ENCODE measurements at places on chromosomes 6 and 20. TPM values are rescaled to one million over a fixed set of nuclear protein-coding genes. Genes with fewer than 3 reads are reported as not detected.

Gene BACH2
- total RNA-seq, result 6.5 TPM

Gene CRISP2
- 739 TPM for total RNA-seq

Gene SLC35B2
- 42.4 TPM for total RNA-seq

Gene TMC2
- 0.63 TPM for total RNA-seq

Gene PERP
- total RNA-seq, result 7.0 TPM

Gene GGTLC1
- total RNA-seq, result 6.9 TPM

Gene SLC2A10
- total RNA-seq, result 12.2 TPM

Gene MYBL2
- 27.7 TPM for total RNA-seq

Gene KIF25
- total RNA-seq, result 1.6 TPM

Gene GLP1R
- 0.31 TPM for total RNA-seq

Gene PRL
- not detected for total RNA-seq

Gene TRIM40
- total RNA-seq, result 0.19 TPM

DNA sequence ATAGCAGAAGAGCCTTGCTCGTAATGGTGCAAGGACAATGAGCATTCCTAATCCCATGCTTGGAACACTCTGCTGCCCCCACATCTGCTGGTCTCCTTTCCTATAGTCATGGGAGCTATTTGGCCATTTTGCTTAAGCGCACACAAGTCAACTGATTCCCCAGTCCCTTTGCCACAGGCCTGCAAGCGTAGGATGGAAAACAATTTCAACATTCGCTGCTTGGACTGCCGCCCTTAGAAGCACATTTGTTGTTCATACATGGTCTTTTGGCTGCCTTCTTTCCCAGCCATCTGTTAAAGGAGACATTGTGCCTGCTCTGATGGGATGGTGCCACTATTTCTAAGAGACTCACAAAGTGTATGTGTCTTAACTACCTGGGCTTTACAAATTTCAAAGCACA, 96.9 kb downstream of the RFX6 start:
- no peaks in the 10 kb centered on the region for H3K4me1 ChIP-seq
- H3K27ac ChIP-seq, result no peak overlapping the region
- no peak overlapping the region for H3K4me3 ChIP-seq

DNA sequence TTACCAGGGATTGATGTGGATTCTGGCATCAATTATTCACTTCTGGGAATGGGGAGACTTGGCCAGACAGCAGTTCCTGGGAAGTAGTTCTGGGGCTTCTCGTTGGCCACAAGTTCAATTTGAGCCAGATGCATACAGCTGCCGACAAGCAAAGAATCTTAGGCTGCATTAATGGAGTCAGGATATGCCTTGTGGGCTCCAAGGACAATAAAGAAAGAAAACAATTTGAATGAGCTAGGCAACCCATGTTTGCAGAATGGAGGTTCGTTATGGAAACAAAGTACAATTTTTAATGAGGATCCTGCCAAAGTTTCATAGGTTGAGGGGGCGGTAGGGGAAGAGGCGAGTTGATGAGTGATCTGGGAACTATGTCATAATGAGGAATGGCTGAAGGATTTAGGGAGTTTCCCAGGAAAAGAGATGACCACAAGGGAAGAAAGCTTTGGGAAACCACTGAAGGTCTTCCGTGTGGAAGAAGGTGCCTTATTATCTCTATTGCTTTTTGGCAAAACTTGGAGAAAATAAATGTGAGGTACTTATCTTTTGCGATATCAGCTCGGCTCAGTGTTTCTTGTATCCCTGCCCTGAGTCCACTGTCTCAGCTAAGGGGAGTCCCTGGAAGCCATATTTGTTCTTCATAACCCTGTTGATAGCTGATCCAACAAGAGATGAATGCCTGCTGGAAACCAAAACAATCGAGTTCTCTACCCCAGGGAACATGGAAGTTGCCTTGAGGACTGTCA, 181.0 kb upstream of the ZNF217 start:
- H3K4me3 ChIP-seq, result no peak overlapping the region
- H3K27ac ChIP-seq, result no peak overlapping the region
- DNase-seq, result no peak
- no peaks in the 10 kb centered on the region for H3K4me1 ChIP-seq
- H3K36me3 ChIP-seq, result no peaks in the 10 kb centered on the region
- no peaks in the 10 kb centered on the region for H3K27me3 ChIP-seq

GRCh38 chr6:124294574-124295200, 491.0 kb downstream of the NKAIN2 start:
- H3K36me3 ChIP-seq, result no peaks in the 10 kb centered on the region
- DNase-seq, result no peak
- no peak overlapping the region for H3K27ac ChIP-seq
- no peak overlapping the region for H3K4me3 ChIP-seq
- no peaks in the 10 kb centered on the region for H3K4me1 ChIP-seq

DNA sequence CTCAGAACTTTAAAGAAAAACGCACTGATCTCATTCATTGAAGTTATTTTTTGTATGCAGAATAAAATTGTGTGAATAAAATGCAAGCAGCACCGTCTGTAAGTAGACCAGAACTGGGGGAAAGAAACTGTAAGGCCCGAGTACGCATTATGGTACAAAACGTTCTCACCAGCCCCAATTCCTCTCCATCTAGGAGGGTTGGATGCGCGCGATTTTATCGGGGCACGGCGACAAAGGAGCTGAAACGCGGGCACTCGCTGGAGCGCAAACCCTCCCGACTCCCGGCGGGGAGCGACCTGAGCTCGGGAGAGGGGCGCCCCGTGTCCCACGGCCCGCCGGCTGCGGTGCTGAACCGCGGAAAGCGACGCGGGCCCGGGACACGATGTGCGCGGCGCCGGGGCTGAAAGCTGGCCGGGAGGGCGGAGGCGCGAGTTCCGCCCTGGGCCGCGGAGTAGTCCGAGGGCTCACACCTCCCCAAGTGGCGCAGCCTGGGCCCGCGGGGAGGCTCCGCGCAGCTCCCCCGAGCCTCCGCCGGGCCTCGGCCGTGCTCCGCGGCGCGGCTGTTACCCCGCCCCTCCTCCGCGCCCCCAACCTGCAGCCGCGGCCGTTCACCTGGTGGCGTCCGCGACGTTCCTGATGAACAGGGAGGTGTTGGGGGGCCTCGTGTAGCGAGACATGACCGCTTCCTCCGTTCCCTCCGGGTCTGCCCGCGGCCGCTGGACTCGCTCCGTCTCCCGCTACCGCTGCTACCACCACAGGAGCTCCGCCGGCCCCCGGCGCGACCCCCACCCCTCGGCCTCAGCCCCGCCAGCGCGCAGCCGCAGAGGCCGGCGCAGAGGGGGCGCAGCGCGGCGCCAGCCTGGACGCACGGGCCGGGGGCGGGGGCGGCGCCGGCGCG, at the start of gene SRSF12:
TSS of gene SRSF12 (minus strand) at position 861 of the 898 bp plus-strand sequence. CDS start at position 677, 184 bp downstream.
- peak; percentile 41 for DNase-seq
- H3K4me3 ChIP-seq, result peak within 1 kb of the TSS; percentile 64
- peak within 1 kb of the TSS; percentile 79 for H3K27ac ChIP-seq
- H3K36me3 ChIP-seq, result no peaks in the 10 kb centered on the region
- H3K4me1 ChIP-seq, result no peaks in the 10 kb centered on the region
- H3K27me3 ChIP-seq, result no peaks in the 10 kb centered on the region

- no peaks in the 10 kb centered on the region for H3K36me3 ChIP-seq
- H3K27ac ChIP-seq, result no peak overlapping the region
- H3K4me3 ChIP-seq, result no peak overlapping the region
- peaks cover 6% of the 10 kb centered on the region for H3K4me1 ChIP-seq
Measured at GRCh38 chr6:143620447-143620846, 57.3 kb upstream of the PHACTR2 start.

DNA sequence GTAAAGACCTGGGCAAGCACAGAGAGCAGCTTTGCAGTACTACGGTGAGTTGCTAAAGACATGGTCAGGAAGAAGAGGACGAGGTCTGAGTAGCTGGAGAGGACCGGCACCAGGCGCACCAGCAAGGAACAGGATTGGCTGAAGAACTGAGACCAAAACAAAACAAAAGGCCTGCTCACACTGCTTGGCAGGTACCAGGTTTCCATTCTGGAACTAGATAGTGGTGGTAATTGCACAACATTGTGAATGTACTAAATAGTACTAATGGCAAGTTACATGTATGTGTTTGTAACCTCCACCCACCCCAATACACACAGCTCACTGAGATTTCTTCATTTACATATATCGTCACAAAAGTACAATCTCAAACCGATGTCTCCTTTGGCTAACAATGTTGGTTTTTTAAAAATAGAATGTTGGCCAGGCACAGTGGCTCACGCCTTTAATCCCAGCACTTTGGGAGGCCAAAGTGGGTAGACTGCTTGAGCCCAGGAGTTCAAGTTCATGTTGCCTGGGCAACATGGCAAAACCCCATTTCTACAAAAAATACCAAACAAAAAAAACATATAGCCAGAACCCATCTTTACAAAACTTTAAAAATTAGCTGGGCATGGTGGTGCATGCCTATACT, 32.5 kb upstream of the LYRM2 start:
- peaks cover 15% of the 10 kb centered on the region for H3K4me1 ChIP-seq
- H3K4me3 ChIP-seq, result no peak overlapping the region
- no peak overlapping the region for H3K27ac ChIP-seq
- no peaks in the 10 kb centered on the region for H3K36me3 ChIP-seq
- no peak for DNase-seq

GRCh38 chr6:130625825-130626527, 201.2 kb upstream of the SMLR1 start:
- no peak overlapping the region for H3K27ac ChIP-seq
- H3K27me3 ChIP-seq, result no peaks in the 10 kb centered on the region
- H3K36me3 ChIP-seq, result no peaks in the 10 kb centered on the region

DNA sequence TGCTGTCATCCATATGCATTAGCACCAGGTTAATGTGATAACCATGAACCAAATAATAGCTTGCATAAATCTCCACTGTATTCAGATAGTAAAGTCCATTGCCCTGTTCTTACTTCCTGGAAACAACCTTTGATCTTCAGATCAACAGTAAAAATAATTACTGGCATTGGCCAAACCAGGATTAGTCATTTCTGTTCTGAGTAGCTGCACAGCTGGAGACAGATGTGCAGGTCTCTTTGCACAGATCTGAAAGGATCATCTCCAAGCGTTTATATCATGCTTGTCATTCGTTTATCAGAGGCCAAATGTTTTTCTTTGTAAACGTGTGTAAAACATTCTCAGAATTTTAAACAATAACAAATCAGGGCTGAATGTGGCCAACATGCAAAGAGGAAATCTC, 134.4 kb upstream of the HMGCLL1 start:
- no peaks in the 10 kb centered on the region for H3K4me1 ChIP-seq
- no peak overlapping the region for H3K4me3 ChIP-seq
- H3K27me3 ChIP-seq, result no peaks in the 10 kb centered on the region
- no peak for DNase-seq

- H3K27me3 ChIP-seq, result no peaks in the 10 kb centered on the region
- no peaks in the 10 kb centered on the region for H3K36me3 ChIP-seq
- DNase-seq, result no peak
- no peak overlapping the region for H3K27ac ChIP-seq
- no peak overlapping the region for H3K4me3 ChIP-seq
Measured at GRCh38 chr20:48735112-48735511, 92.7 kb downstream of the PREX1 start.

DNA sequence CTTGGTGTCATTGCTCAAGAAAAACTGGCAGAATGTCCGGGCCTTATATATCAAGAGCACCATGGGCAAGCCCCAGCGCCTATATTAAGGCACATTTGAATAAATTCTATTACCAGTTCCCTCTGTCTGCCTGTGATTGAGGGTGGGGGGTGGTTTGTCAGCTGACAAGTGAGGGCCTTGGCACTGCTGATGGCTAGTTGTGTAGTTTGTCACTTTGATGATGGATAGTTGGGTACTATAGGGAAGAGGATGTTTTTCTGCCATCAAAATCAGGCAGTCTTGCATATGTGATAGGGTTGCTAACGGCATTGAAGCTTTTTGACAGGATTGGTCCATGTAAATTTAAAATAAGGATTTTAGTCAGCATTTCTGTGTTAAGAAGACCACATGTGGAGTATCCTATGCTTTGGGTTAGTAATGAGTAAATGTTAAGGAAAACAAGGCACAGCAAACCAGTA, 2.5 kb downstream of the RPL10A start:
- H3K36me3 ChIP-seq, result no peaks in the 10 kb centered on the region
- H3K27me3 ChIP-seq, result no peaks in the 10 kb centered on the region
- peaks cover 29% of the 10 kb centered on the region for H3K4me1 ChIP-seq
- no peak overlapping the region for H3K4me3 ChIP-seq
- H3K27ac ChIP-seq, result no peak overlapping the region

DNA sequence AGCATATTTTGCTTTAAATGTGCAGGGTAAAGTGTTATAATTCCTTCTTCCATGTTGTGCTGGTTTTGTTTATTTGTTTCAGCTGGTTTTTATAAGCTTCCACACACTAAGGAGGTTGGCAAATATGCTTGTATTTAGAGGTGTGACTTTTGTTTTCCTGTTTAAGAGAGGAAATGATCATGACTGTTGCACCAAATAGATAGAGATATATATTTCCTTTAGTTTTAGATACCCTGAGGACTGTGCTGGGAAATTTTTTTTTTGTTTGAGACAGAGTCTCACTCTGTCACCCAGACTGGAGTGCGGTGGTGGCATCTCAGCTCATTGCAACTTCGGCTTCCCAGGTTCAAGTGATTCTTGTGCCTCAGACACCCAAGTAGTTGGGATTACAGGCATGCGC, 5.8 kb downstream of the TBPL1 start:
- H3K4me3 ChIP-seq, result no peak overlapping the region
- no peaks in the 10 kb centered on the region for H3K36me3 ChIP-seq

DNA sequence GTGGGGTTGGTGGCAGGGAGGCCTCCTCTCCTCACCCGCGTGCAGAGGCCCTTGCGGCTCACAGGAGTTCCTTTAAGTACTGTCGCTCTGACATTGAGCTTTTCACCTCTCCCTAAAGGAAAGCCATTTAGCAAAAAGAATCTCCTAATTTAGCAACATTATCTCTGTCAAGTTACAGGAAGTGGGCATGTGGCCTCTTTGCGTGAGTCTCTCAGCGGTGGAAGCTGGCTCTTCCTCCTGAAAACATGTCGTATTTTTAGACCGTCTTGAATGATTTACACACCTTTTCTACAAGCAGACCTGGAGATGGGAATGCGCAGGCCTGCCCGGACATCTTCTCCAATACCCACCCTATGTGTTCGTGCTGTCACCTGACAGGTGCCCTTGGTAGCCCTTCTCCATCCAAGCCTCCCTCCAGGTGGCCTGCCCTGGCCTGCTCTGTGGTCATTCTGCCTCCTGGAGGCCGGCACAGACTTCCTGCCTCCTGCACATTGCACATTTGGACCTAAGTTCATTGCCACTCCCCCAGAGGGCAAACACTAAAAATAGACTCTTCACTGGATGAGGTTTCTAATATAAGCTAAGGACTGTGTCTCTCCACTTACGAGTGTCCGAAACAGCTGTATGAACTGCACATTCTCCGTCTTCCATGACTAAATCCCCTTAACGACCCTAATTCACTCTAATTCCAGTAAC, 18.5 kb upstream of the PHACTR3 start:
- H3K27me3 ChIP-seq, result no peaks in the 10 kb centered on the region
- DNase-seq, result no peak
- no peaks in the 10 kb centered on the region for H3K36me3 ChIP-seq
- no peaks in the 10 kb centered on the region for H3K4me1 ChIP-seq
- H3K4me3 ChIP-seq, result no peak overlapping the region

DNA sequence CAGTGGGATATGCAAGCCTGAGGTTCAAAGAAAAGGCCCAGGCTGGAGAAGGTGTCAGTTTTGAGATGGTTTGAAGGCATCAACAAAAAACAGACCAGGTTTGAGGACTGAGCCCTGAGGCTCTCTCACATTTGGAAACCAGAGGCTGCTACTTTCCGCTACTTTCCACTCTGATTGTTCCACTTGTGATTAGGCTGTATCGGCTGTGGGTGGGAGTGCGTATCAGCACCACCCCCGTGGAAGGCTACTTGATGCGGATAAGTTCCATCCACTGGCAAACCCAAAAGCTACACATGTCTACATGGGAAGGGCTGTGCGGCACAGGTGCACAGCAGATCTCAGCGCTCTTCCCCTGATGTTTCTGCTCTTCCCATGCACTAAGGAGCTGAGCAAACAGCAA, 198.7 kb downstream of the GMPR start:
- H3K27ac ChIP-seq, result no peak overlapping the region
- peak; percentile 47 for DNase-seq
- H3K36me3 ChIP-seq, result no peaks in the 10 kb centered on the region
- H3K4me3 ChIP-seq, result no peak overlapping the region
- no peaks in the 10 kb centered on the region for H3K27me3 ChIP-seq
